NCI-H1048 (cell line): ENCODE measurements at places on chromosomes 2 and 18.

DNA sequence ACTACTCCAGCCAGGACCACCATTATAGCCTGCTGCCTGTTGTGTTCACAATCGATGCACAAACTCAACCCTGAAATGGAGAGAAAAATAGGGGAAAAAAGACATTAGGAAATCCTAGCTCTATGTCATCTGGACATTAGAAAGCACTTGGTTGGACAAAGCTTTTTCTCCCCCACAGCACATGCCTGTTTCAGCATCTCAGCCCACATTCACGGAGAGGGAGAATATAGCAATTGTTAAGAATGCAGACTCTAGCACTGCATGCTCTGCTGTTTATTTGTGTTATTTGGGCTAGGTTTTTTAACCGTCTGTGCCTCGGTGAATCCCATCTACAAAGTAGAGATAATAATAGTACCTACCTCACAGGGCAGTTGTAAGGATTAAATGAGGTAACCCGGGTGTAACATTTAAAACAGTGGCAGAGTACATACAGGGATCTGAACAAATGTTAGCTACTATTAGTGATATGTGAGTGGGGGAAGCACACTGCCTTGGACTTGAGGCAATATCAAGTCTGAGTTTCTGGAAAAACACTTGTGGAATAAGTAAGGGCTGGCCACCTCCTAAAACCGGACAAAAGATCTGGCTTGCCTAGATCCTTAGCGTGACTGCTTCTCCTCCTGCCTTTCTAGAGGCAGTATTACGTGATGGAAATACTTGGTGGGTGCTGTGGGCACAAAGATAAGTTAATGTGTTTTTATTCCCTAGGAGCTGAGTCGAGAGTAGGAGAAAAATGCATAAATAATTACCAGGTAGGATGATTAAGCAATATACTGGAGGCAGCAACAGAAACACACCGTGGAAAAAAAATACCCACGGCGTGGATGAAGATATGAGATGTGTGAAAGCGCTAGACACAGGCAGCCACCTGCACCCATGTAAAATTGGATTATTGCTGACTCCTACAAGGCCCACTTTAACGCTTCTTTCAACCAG is 1.0 kb upstream of the PPP1CB start:
- no peak for DNase-seq

DNA sequence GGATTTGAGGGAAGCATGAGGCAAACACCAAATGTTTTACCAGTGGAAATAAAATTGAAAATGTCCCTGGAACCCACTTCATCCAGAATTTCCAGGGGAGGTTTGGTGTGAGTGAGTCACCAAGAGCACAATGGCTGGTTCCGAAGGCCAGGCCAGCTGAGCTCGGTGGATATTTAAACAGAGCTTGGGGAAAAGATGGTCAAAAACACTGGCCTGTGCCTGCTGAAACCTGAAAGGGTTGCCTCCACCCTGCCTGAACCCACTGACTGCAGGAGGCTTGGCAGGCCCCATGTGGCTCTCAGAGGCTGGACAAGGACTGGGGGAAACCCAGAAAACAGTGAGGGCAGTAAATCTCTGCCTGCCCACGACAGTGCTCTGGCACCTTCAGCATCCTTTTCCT is 93.9 kb downstream of the TTC32 start:
- no peak for DNase-seq

- no peak for DNase-seq
Observed at GRCh38 chr2:47265158-47265557, 110.0 kb upstream of the STPG4 start.

DNA sequence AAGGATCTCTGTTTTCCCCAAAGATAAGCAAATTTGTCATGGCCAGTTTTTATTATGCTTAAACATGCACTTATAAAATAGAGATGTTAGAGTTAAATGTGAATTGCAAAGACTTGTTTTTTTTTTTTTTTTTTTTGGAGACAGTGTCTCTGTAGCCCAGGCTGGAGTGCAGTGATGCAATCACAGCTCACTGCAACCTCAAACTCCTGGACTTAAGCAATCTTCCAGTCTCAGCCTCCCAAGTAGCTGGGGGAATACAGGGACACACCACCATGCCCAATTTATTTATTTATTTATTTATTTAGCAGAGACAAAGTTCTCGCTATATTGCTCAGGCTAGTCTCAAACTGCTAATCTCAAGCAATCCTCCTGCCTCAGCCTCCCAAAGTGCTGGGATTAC is 15.1 kb downstream of the PHOSPHO2 start:
- DNase-seq, result no peak

DNA sequence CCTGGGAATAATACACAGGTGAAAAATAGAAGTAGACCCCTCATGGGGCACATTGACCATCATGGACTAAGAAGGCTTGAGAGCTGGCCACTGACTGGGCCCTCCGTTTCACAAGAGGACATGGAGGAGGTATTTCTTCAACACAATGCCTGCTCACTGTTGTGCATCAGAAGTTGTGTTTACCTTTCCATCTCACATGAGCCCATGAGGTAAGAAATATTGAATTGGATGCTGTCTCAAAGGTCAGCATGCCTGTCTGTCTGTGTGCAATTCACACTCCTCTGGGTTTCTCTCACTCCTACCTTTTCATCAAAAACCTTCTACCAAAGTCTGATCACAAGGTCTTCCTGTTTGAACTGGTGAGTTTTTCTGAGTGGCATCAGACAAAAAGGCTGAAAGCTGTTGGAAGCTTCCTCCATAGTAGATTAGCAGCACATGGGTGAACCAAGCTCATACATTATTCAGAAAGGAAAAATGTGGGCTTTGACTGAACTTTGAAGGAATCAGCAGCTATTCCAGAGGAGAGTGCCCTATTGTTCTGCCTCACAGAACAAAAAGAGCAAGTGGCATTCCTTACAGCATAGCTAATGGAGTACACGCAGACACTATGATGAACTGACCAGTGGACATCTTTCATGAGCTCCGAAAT is 143.2 kb upstream of the RND3 start:
- no peak for DNase-seq

GRCh38 chr2:153163055-153163454 is 315.5 kb downstream of the RPRM start:
- no peak for DNase-seq

DNA sequence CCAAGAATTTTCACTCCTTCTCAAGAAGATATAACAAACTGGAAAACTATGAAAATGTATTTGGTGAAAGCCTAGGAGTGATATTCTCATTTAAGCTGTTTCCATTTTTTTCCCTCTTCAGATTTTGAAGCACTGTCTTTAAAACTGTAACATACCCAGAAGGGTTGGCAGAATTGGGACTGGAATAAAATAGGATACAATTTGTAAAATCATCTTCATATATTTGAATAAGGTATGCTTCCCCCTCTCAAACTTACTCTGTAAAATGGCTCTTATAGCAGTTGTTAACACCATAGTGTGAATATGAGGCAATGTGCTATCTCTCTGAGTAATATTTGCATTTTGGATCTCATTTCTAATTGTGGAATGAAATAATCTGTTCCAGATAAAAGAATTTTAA is 676.4 kb downstream of the ARHGAP15 start:
- no peak for DNase-seq

GRCh38 chr2:165587335-165587938 is 117.9 kb downstream of the CSRNP3 start:
- no peak for DNase-seq

DNA sequence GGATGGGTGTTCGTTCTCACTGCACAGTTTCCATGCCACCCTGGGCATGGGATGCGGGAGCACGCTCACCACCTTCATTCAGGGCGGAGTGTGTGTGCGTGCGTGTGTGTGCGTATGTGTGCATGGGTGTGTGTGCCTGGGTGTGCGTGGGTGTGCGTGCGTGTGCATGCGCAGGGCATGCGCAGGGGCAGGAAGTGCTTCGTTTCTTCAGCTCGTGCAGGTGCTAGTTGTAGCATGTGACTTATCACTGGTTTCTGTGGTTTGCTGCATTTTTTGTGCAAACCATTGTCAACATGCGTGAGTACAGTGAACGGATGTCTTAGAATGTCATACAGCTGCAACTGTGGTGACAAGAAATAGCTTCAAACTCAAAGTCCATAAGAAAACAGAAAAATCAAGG is 179.5 kb downstream of the PTGR3 start:
- DNase-seq, result no peak

GRCh38 chr2:74100254-74101216 is 47.2 kb downstream of the BOLA3 start:
- no peak for DNase-seq

DNA sequence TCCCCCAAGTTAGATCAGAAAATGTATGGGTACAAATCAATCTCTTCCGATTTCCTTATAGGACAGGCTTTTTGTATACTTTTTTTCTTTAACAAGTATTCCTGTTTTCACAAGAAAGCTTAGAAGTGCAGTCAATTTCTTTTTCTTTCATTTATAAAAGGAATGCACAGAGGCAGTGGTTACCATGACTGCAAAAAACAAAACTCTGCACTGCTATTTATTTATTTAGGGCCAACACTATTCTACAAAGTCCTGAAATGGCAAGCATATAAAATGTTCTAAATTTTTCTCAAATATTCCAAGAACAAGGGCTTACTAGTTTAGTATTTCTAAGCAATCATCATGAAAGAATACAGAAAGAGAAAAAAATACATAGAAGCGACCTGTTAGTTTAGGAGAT is 22.2 kb downstream of the ATAD2B start:
- no peak for DNase-seq

GRCh38 chr2:158955842-158956365 is 12.5 kb upstream of the TANC1 start:
- DNase-seq, result no peak

- no peak for DNase-seq
Observed at GRCh38 chr2:9811679-9812511, 31.4 kb upstream of the TAF1B start.

DNA sequence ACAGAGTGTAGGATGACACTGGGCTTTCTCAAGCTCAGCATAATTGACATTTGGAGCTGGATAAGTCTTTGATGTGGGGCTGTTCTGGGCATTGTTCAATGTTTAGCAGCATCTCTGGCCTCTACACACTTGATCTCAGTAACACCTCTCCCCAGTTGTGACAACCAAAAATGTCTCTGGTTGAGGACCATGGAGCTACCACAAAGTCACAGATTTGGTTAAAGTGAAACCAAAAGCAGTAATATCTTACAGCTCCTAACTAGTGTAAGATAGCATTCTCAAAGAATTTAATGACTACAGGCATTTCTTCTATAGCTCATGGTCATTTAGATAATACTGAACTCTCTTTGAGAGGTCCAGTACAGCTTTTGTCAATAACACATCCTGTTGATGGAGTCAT is 23.4 kb upstream of the PAX3 start:
- DNase-seq, result no peak

DNA sequence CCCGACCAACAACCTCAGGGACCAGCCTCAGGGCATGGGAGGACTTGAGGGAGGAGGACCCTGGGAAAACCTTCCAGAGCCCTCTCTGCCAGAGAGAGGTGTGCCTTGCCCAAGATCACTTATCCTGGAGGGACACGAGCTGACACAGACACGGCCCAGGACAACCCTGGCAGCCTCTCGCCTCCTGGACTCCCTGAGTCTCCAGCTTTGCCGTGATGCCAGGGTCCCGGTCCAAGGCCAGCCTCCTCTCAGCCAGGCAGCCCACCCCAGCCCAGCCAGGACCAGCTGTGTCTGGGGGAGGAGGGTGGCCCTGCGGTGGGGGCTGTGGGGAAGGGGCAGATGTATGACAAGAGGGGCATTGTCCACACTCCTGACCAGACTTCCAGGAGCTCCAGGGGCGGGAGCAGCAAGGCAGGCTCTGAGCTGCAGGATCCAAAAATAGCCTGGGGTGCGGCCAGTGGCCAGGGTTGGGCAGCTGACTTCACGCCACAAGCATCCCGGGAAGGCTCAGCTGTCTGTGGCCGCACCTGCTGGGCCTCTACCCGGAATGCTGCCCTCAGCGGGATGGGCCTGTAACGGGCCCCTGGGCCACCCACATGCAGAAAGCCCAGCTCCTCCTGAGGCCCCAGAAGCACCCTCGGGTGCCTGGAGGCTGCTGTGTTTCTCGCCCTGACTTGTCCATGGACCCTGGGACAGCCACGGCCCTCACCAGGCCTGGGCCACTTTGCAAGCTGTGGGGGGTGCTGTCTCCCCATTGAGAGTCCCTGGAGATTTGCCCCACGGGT is 65.5 kb upstream of the GPC1 start:
- DNase-seq, result no peak

GRCh38 chr2:42141687-42142546 is 27.2 kb upstream of the EML4 start:
- DNase-seq, result no peak

DNA sequence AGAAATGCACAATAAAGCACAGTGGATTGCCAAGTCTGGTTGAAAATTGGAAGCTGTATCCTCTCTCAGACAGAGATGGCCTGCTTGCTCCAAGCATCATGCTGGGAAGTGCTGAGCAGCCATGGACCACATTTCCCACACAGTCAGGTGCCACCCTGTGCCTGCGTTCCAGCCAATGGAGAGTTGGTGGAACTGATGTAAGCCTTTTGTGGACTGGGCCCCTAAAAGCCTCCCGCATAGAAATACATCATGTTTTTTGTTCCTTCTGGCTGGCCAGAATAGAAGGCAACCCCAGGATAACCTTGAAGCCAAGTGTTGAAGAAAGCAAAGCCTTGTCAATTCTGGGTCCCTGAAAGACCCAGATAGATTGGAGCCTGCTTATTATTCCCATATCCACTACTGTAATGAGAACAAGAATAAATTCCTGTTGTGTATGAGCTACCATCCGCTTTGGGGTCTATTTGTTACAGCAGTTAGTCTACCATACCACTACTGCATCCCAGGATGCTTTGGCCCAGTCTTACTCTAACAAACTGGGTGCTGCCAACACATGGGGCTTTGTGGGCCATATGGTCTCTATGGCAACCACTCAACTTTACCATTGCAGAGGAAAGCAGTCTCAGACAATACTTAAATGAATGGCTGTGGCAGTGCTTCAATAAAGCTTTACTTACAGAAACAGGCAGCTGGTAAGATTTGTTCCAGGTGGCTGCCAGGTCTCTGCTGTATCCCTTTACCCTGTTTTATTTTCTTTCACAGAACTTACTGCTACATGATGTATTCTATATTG is 65.4 kb downstream of the POLE4 start:
- no peak for DNase-seq

DNA sequence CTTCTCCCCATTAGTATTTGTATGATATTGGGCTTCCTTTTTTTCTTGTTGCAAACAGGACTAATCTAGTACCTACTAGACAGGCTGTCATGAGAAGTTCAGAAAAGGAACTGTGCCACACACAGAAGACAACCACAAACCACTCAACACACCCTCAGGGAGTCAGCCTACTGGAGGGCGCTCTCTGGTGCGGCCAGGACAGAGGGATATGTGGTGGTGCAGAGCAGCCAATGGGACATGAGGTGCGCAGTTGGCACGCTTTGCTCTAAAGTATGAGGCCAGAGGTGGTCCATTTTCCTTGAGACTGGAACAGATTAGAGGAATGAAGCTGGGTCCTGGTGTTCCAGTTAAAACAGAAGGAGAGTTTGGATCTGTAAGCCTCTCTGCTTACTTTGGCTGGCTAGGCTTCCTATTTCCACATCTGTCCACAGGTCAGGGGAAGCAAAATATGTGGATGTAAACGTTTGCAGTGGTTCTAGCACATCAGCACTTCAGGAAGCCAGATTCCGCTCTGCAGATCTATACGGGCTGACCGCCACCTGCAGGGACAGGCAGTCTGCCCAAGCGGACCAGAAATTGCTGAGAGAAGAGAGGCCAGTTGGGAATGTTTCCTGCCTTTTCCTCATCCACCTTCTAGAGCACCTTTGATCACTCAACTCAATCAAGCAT is 114.1 kb downstream of the GFPT1 start:
- DNase-seq, result no peak

GRCh38 chr2:134359367-134360081 is 105.7 kb downstream of the MGAT5 start:
- DNase-seq, result no peak

GRCh38 chr2:109439390-109439786 is 174.4 kb downstream of the SEPTIN10 start:
- DNase-seq, result no peak

- no peak for DNase-seq
Observed at GRCh38 chr2:34121076-34121475, 522.0 kb upstream of the FAM98A start.
